ENCODE measurements at places on chromosomes 6 and 20.

DNA sequence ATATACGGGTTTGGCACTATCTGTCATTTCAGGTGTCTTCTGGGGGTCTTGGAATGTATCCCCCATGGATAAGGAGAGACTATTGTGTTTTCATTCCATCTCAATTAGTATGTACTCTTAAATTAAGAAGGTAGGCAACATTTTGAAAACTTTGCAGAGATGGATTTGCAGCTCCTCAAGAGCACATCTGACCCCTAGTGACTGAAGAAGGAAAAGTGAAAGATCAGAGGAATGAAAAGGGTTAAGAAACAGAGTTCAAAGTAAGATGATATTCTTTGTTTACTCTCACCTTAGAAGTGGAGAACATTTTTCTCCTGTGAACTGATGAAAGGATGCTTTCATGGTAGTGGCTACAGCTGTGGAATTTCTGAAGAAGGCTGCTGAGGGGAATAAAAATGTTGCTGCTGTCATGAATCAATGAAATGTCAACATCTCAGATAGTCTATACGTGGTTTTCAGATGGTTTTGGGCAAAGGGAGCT, 41.5 kb downstream of the SH3BGRL2 start:
- DNase-seq: no peak

DNA sequence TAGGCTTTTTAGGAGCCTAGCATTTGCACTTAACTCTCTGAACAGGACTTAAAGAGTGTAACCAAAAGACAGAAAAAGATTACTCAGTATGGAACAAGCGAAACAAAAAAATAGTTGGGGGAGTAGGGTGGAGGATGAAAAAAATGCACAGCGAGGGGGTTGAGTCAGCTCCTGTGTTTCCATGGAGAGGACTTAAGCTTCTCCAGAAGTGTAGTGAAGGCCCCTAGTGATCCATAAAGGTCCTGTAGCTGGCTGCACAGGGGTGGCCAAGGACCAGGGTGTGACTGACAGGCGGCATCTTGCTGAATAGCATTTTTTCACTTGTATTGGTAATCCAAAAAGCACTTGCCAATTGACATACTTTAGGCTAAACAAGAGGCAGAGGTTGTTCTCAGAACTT, 533.9 kb downstream of the RFPL4B start:
- no peak for DNase-seq

- no peak for DNase-seq
These were observed 113.5 kb downstream of the SLC22A3 start for GRCh38 chr6:160461641-160462040.

- DNase-seq: no peak
These were observed 13.0 kb downstream of the AFDN start for GRCh38 chr6:167839755-167840154.

DNA sequence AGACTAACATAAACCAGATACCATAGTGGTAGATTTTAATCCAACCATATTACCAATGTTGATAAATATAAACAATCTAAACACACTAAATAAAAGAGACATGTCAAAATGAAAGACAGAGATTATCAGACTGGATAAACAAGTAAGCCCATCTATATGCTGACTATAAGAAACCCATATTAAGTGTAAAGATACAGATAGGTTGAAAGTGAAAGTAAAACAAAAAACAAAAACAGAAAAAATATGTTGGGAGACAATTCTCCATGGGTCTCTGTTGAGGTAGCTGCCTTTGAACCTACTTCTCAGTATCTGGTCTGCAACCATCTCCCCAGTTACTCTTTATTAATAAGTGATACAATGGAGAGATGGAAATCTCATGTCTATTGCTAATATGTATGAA, 21.2 kb downstream of the REV3L start:
- no peak for DNase-seq

DNA sequence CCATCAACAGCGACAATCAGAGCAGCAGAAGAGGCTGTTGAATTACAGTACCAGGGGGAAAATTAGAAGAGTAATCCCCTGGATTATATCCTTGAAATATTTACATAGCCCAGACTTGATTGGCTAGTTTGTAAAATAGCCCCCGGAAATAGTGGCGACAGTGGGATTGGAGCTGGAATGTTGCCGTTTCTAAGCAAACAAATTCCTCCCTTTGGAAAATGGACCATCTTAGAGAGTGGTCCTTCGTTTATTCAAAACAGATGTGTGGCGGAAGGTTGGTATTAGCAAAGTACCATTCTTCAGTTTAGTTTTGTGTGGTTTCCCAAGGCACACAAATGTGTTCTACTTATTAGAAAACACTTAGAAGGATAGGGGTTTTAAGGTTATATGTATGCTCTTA, 4.5 kb upstream of the EPB41L2 start:
- DNase-seq: no peak

DNA sequence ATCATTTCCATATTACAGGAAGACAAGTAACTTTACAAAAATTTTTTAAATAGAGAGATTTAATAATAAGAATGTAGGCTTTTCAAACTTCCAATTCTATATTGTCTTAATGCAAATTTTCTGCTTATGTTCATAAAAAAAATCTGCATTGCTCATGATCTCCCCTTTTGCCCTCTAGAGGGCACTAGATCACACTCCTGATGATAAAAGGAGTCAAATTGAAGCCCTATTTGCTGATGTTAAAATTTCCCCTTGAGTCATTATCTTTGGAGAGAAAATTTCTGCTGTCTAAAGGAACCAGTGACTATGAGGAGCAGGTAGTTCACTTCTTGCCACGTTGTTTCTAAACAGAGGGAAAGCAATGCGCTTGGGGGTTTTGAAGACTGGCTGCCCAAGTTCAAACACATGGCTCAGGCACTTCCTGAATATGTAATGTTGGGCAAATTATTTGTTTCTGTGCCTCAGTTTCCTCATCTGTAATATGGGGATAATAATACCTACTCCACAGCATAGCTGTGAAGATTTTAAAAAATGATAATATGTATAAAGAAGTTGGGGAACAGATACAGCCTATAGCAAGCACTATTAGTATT, 874.2 kb downstream of the TFAP2A start:
- DNase-seq: no peak

- no peak for DNase-seq
These were observed 3.1 kb downstream of the CTSZ start for GRCh38 chr20:59003836-59004492.

DNA sequence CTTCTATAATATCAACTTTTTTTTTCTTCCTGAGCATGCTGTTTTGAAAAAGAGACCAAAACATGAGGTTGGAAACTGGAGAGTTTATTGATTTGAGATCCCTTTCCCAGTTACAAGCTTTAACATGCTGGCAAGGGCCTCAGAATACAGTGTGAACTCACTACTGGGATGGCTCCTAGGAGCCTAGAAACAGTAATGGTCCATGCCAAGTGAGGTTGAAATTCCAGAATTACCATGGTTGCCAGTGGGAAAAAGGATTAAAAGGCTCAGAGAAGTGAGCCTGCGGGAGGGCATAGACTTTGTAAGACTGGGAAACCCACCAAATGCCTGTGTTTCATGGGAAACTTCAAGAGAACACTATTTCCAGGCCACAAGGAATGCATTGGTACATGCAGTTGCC, 28.9 kb upstream of the SLC22A3 start:
- DNase-seq: no peak

DNA sequence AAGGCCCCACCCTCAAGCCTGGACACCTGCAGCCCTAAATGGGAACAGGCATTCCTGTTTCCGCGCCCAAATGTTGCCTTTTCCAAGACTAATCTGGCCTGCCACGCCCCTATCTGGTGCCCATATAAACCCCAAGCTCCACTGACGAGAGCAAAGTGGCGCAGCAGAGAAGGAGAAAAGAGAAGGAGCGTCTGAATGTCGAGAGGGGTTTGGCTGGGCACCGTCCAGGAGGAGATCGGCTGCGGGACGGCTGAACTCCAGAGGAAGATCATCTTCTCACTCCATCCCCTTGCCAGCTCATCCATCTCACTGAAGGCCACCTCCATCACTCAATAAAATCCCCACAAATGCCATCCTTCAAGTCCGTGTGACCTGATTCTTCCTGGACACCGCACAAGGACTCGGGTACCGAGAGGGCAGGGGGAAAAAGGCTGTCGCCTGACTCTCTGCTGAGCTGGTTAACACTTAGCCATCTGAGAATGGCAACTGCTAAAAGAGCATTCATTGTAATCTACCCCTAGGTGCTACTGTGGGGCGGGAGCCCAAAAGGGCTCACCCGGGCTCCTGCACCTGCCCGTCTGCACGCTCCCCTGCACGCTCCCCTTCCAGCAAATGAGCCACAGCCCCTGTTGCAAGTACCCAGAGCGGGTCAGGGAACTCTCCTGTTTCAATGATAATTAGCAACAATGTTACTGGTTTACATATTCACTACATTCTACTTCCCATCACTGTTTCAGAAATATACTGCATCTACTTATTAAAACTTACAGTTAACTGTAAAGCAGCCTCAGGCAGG, 23.5 kb downstream of the TAF4 start:
- DNase-seq: no peak

DNA sequence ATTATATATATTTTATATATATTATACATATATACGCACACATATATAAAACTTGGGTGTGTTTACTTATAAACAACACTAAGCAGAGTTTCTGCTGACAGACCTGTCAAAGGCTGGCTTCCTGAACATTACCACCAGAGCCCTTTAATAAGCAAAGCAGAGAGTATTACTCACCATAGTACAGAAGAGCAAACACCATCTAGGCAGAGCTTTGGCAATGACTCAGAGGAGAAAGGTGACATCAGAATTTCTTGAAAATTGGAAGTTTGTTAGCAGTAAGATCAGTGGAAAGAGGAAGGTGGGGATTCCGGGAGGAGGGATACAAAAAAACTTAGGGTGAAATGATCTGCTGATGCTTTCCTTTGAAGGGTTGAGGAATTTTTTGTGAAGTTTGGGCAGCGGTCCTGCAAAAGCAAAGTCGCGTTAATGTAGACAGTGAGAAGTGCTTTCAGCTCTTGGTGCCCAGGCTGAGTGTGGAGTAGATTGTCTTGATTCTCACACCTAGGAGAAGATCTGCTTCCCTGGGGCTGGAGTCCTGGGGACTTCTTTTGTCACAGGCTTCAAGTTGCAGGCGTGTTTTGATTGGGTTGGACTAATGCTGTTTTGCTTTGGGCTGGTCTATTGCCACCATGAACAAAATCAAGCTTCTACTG, 109.6 kb upstream of the BACH2 start:
- DNase-seq: no peak

GRCh38 chr6:108699290-108700041, 138.7 kb downstream of the FOXO3 start:
- DNase-seq: no peak

GRCh38 chr20:19642860-19643259, 115.2 kb upstream of the RIN2 start:
- DNase-seq: no peak

GRCh38 chr20:50346374-50347283, 156.0 kb downstream of the CEBPB start:
- no peak for DNase-seq

DNA sequence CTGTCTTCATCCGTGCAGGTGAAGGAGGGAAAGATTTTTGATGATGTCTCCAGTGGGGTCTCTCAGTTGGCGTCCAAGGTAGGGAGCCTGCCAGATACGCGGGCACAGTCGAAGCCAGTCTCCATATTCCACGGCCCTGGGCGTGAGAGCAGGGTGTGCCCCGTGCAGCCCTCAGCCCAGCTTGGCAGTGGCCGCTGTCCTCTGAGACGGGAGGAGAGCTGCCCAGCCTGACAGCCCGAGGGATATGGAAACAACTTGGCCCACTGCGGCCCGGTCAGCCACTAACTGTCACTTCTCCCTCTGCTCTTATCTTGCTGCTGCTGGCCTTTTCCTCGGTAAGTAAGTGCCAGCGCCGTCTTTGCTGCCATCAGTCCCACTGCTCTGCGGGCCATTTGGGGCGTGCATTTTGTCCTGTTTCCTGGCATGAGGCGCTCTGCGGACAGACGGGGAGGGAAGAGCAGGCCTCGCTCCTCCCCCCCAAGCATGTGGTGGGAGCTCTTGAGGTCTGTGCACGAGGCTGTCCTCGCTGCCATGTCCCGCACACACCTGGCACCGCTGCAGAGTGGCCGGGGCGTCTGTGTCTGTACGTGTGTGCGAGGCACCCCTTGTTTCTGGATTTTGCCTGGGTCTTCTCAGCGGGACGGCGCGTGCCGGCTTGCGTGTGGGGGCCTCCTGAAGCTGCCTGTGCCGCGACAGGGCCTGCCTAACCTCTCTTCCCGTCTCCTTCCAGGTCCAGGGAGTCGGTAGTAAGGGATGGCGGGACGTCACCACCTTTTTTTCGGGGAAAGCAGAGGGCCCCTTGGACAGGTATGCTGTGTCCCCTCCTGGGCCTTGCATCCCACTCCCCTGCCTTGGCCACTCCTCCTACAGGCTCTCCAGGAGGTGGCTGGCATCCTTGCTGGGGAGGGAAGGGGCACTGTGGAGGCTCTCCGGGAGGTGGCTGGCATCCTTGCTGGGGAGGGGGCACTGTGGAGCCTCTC, 7.1 kb upstream of the COL20A1 start:
- DNase-seq: no peak

DNA sequence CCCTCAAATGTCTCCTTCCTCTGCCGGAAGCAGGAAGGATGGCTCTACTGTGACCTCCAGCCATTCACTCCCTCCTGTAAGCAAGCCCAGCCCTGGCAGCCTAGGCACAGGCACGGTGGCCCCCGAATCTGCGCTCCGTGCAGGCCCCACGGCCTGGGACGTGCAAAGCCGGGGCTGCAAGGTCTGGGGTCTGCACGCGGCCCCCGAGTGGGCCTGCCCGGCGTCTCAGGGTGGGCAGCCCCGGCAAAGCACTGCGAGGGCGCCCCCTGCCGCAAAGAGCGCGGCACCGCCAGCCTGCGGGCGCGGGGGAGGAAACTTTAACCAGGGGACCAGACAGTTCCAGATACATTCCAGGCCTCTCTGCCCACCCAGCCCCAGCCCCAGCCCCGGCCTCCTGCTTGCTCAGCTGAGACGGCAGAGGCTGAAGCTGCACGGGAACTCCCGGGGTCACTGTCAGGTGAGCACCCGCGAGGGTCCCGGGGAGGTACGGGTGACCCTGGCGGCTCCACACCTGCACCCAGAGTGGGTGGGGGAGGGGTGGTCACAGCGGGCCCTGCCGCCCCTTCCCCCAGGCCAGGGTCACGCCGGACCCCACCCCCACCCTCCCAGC, 98.8 kb downstream of the ASXL1 start:
- no peak for DNase-seq

- DNase-seq: no peak
These were observed 296.3 kb upstream of the BMP2 start for GRCh38 chr20:6471110-6471647.
